Hematopoietic multipotent progenitor cell treated with erythropoietin and hydrocortisone succinate and interleukin-3 and kit ligand, for 6 days (in vitro differentiated cells): ENCODE measurements at places on chromosomes 5 and 9.
A peak's percentile ranks its signal among the peaks of the same experiment; 100 is the strongest.

DNA sequence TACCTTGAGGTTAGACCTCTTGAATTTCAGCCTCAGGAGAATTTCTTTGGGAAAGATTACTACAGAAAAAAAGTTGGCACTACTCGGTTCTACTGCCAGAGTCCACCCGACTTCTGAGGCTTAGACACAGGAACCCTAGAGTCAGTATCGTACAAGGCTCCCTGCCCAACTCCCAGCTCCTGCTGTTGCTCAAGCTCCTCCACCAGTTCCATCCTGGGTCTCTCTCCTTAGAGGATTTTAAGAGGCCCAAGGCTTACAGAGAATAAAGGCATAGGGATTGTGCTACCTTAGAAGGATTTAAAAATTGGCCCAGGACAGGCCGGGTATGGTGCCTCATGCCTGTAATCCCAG lies 29.0 kb upstream of the SSBP2 start:
- DNase-seq: no peak

DNA sequence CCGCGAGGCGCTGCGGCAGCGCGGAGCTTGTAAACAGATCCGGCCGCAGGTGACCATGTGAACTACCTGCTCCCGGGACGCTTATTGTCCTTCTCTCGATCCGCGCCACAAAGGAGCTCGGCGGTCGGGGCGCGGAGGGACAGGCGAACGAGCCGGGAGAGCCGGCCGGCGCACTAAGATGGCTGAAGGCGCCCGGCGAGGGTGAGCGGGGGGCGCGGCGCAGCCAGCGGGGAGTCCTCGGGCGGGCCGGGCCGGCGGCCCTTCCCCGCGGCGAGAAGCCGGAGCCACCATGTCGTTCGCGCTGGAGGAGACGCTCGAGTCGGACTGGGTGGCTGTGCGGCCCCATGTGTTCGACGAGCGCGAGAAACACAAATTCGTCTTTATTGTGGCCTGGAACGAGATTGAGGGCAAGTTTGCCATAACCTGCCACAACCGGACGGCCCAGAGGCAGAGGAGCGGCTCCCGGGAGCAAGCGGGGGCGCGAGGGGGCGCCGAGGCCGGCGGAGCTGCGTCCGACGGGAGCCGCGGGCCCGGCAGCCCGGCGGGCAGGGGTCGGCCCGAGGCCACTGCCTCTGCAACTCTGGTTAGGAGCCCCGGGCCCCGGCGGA lies 535 bp downstream of the JMY start:
- peak; percentile 50 for DNase-seq

DNA sequence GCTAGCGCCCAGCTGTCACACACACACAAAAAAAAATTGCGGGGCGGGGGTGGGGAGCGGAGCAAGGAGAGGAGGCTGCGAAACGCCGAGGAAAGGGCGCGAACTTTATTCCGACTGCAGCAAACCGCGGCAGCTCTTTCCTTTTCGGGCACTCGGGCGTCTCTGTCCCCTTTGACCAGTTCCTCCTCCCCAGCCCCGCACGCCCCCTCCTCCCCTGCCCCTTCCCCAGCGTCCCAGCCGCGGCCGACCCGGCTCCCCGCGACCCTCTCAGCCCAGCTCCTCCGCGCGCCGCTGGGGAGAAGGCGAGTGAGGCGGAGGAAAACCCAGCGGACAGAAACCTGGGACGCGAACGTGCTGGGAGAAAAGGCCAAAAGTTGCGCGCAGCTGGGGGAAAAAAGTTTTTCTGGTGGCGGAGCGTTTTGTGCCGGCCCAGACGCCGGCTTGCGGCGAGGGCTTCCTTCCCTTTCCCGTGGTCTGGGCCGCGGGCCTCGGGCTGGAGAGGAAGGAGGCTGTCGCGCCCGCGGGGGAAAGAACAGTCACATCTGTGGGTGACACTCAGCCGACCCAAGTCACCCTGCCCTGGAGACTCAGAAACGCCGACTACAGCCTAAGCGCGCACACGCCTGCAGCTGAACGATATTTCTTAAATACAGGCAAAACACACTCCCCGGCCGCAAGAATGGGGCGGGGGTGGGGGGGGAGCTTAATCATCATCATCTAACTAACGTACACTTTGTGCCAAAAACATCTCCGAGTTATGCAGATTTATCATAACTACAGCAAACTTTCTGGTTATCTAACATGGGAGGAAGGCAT lies 1.1 kb upstream of the BNC2 start:
- peak; percentile 64 for DNase-seq

DNA sequence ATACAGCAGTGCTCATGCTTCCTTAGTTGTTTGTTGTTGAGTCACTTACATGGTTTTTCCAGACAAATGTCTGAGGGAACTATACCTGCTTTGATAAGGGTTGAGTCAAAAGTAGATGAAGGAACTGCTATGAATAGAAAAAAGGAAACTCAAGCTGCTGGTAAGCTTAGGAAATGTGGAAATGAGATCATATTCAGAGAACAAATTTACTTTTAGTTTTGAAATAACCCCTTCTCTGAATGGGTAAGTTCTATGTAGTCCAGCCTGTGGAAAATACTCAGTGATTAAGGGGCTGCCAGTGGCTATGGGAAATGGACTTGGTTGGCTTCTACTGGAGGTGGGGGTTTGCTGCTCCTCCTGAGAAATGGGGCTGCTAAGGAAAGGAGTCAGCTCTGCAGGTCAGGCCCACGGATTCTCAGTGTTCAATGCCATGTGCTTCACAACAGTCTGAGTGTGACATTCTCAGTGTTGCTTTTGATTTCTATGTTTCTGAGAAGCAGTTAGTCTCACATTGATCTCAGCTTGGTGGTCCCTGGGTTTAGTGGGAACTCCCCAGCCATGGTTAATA lies 47.7 kb upstream of the GLRX start:
- DNase-seq: no peak

GRCh38 chr5:134451936-134452505 lies 40.3 kb upstream of the CDKN2AIPNL start:
- peak; percentile 66 for DNase-seq

- DNase-seq: no peak
Observed at GRCh38 chr9:32986971-32987370, 14.5 kb downstream of the APTX start.

DNA sequence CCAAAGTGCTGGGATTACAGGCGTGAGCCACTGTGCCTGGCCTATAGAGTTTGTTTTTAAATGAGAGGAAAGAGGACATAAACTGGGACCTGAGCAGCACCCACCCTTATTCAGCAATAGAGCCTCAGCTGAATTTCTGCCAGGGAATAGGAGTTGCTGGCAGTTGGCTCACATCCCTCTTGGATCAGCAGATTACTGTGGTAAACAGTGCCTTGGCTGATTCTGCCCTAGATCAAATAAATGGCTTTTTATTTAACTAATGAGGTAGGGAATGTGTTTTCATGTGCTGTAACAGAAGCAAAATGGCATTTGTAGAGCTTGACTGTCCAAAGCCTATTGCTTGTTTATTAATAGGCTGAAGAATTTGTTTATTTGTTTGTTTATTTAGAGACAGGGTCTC lies 2.1 kb downstream of the ARHGEF37 start:
- DNase-seq: peak; percentile 58
